Activated CD4-positive, alpha-beta T cell treated with anti-CD3 and anti-CD28 coated beads, Interleukin-2, amount 50 U/mL, for 4 hours (primary cell): ENCODE measurements at places on chromosomes 2 and 18.

DNA sequence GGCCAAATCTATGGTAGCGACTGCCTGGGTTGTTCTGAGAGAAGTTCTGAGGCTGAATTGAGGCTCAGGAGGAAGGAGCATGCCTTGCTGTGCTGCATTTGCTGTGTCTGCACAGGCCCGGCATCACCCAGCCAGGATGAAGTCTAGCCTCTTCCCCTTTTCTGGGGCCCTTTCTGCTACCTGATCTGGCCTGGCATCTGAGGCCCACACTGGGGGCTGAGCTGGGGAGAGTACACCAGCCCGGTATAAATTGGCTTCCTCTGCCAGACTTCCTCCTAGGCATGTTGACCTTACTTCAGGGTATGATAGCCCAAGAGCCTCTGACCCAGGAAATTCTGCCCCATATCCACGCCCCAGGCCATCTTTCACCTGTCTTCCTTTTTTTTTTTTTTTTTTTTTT lies 30.0 kb downstream of the MRPL35 start:
- DNase-seq = no peak

- DNase-seq = no peak
These were observed 47.5 kb upstream of the PXDN start for GRCh38 chr2:1791685-1792435.

DNA sequence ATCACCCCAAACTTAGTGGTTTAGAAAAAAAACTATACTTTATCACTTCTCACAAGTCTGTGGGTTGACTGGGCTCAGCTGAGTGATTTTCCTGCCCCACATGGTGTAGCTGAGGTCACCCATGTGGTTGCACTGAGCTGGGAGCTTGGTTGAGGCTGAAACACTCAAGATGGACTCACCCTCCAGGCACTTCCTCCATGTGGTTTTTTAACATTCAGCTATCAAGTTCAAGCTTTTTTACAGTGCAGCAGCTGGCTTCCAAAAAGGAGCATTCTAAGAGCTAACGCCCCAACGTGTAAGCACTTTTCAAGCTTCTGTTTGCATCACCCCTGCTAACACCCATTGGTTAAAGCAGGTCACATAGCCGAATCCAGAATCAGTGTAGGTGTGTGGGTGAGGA lies 105.9 kb upstream of the CREB1 start:
- DNase-seq = no peak

GRCh38 chr2:43531251-43531650 lies 64.6 kb downstream of the THADA start:
- DNase-seq = no peak

DNA sequence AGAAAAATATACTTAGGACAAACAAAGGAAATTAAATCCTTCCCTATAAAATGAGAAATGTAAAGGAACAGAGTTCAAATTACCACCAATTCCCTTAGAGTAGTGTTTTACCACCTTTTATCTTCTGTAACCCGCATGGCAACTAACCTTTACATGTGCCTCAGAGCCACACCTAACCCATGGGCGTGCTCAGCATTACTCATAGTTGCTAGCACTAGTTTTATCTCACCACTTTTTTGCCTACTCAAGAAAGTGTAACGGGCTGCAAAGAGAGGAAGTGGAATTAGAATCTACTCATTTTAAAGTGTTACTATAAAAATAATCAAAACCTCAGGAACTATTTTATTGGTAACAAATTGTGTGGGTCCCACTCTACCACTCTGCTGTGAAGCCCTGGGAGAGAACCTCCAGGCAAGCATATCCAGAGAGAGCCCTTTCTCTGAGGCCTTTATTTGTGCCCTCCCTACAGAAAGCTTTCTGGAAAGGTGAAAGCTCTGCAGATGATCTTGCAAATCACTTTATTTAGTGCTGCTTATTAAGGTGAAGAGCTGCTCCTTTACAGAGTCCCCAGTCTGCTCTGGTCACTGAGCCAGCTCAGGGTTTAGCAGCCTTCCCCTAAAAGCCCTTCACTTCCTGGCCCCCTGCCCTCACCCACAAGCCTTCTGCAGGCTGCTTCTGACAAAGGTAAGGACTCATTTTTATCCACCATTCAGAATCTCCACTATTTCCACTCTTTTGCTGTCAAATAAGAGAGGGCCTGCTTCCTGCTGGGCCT lies 98.8 kb downstream of the TRABD2A start:
- peak; percentile 59 for DNase-seq

DNA sequence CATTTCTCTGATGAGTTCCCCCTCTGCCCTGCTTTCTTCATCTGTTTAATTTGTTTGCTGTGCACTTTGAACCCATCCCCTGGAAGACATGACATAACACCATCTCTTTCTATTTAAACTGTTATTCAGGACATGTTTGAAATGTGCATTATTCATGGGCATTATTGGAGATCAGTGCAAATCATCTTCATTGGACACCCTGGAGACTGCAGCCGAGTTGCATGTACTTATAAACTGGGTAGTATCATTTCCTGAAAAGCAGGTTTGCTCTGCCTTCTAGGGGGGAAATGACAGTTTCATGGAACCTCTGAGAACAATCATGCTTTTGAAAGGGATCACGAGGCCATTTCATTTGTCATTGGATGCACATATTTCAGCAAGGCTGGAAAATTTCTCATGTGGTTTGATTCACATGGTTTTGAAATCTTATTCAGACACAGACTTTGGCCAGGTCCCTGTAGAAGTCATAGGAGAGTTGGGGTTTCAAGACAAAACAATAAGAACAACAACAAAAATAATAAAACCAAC lies 462.8 kb upstream of the MEX3C start:
- DNase-seq = no peak

- DNase-seq = no peak
These were observed 62.0 kb downstream of the REEP1 start for GRCh38 chr2:86275384-86275799.

GRCh38 chr18:62596145-62597005 lies 73.5 kb downstream of the ZCCHC2 start:
- DNase-seq = no peak

DNA sequence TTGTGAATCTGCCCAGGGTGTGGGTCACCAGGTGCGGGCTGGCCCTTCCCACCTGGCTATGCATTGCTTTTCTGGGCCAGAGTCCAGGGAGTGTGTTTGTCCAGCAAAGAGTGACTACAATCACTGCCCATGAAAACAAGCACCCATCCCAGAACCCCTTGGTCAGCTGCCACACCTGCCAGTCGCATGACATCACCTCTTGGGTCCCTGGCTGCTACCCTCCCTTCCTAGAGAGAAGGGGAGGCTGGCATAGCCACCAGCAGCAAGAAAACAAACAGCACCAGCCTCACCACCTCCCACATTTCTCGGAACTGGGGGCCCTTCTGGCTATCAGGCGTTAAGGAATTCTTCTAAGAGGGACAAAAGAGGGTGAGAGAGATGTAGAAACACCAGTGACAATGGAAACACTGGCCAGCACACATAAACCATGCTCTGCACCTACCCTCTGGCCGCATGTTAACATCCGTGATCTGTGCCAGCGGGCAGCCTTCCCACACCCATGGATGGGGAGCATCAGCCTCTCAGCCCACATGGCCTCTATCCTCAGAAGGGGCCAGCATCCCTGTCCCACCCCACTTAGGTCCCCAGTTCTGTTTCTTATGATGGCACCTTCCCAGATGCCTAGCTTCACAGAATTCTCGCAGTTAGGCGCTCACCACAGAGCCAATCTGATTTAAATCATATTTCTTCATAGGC lies 109.7 kb upstream of the GLI2 start:
- no peak for DNase-seq

DNA sequence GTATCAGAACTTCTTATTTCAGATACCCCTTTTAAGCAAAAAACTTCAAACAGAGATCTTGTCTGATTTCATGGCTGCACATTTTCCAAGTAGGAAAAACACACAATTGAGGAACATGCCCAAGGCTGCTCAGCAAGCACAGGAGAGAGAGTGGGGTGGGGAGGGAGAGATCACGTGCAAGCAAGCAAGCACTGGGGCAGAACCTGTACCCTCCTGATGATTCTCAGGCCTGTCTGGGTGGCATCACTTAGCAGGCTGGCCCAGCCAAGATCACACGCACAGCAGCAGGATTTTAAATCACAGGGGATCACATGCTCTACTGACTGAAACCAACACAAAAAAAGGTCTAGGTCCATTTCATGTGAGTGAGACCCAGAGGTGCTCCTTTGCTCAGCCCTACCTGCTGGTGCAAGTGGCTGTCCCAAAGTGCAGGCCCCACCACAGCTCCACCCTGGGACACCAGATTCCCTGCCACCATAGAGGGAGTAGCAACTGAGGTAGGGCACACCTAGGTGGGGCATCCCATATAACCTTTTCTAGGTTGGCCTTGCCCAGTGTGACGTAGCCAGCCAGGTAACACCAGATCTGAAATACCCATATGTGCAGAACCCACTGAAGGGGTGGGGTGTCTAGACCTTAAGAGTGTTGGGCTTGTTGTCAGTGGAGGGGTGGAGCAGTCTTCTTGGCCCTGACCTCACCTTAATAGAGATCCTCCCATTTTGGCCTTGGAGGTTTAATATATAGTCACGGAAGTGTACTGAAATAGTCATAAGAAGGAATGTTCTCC lies 1.8 kb upstream of the LYPD6B start:
- no peak for DNase-seq

DNA sequence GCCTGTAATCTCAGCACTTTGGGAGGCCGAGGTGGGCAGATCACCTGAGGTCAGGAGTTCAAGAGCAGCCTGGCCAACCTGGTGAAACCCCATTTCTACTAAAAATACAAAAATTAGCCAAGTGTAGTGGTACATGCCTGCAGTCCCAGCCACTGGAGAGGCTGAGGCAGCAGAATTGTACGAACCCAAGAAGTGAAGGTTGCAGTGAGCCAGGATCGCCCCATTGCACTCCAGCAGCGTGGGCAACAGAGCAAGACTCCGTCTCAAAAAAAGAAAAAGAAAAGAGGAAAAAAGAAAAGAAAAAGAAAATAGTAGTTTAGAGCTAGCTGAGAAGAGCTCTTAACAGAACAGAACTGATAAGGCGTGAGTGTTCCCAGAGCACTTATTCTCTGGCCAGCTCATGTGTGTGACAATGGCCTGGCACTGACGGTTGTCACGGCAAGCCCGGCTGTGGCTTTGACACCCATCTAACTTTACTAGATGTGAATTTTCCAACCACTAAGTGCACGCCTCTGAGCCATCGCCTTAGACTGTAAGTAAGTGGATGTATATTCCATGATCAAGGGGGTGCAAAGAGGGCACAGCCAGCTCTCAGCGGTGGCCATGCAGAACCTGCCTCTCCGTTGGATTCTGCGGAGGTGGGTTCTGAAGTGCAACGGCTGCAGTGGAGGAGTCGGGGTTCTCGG lies 80.0 kb downstream of the ZNF516 start:
- DNase-seq = no peak

- no peak for DNase-seq
These were observed 27.9 kb downstream of the GPC1 start for GRCh38 chr2:240463274-240463865.

DNA sequence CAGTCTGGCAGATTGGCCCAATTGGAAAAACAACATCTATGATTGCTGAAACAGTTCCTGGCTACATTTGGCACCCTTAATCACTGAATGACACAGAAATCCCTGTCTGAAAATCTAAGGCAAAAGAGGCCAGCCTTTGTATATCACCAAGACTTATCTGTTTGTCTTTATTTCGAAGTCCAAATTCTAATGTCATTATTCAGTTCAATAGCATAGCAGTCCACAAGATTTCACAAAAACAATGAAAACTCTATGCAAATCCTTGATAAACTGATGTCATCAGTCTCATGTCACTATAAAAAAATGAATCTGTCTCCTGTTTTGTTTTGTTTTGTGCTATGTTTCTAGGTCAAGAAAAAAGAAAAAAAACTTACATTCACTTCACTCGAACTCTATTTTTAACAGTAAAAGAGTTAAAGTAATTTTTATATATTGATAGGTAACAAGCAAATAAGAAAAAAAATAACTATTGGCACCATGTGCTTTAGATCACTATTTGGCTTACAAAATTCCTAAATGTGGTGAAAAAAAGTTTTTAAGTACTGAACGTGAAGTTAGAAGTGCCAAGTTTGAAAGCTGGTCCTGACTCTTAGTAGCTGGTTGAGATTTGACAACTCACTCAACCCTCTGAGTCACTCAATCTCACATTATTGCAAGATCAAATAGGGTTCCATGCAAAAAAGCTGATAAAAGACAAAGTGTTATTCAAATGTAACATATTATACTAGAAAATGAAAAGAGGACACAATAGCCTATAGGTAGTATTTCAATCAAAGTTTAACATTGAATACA lies 359.3 kb downstream of the IRS1 start:
- DNase-seq = no peak

DNA sequence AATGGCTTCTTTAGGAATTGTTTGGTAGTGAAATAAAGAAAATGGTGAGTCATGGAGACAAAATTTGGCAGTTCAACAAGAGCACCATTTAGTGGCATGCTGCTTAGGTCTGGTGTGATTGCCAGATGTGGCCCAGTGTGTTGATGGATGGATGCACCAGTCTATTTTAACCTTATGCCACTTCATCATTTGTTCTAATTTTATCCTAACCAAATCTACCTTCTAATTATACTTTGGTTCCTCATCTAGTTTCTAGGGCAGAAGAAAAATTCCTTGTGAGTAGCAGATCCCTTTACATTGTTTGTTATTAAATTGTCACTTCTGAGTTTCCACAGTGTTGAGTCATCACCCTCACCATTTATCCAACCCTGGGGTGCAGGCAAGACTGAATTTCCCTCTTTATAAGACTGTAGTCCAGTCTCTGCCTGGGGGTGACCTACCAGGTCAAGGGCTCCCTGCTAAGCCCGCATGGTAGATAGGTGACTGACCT lies 32.5 kb downstream of the NABP1 start:
- DNase-seq = no peak

DNA sequence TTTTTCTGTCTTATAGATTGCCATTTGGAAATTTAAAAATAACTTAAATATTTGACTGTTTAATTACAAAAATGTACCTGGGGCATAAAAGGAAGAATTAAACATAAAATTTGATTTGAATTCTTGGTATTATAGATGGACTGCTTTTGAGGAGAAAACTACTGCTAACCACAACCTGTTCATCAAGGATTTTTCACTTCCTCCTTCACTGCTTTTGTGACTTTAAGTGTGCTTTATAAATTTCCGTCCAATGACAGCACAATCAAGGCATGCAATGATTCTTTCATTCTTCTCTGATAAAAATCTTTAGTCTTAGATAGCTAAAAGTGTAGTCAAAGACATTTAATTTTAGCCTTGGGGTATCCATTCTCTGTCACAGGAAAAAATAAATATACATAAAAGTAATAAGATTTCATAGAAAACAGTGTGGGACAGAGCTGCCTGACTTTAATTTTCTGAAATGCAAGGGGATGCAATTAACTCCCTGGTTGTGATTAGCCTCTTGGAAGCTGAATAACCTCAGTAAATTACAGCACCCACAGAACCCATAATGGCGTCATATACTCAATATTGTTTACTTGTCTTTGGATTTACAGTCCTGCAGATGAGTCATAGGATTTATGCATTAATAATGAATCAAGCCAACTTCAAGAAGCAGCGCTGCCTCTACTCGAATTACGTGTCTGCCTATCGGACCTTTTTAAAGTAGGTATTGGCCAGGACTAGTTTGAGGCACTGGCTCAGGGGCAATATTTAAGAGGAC lies 587.9 kb downstream of the NRXN1 start:
- DNase-seq = no peak

DNA sequence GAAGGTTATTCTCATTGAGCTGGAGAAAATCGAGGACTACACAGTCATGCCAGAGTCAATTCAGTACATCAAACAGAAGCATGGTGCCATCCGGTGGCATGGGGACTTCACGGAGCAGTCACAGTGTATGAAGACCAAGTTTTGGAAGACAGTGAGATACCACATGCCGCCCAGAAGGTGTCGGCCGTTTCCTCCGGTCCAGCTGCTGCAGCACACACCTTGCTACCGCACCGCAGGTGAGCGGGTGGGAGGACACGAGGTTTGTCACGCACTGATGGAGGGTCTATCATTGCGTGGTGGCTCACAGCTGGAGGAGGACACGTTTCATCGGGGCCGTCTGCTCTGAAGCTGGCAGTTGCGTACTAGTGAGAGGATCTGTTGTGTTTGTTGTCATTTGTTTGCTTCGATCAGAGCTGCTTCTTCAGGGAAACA lies 48.2 kb downstream of the IL1RL2 start:
- DNase-seq = no peak
